ENCODE measurements at places on chromosomes 2 and 18. TPM values are rescaled to one million over a fixed set of nuclear protein-coding genes. Genes with fewer than 3 reads are reported as not detected.
A peak's percentile ranks its signal among the peaks of the same experiment; 100 is the strongest.

DNA sequence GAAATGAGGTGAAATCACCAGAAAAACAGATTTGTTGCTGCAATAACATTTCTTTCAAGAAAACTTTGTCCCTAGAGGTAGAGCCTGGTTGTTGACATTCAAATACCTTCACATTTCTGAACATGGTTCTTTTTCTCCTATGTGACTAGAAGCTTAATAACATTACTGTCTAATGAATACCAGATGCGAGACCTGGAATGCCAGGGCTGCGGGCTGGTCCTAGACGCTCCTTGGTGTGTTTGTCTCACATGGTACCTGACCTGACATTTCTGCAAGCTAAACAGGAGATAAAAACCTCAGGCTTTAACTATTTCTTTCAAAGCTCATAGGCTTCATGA is 38.5 kb downstream of the ACKR3 start:
- no peak overlapping the region for H3K4me3 ChIP-seq
- H3K27ac ChIP-seq, result no peak overlapping the region
- H3K4me1 ChIP-seq, result peaks cover 7% of the 10 kb centered on the region

- H3K4me3 ChIP-seq, result no peak overlapping the region
- no peak for DNase-seq
- H3K27ac ChIP-seq, result no peak overlapping the region
- no peaks in the 10 kb centered on the region for H3K4me1 ChIP-seq
Observed at GRCh38 chr18:43883886-43884285, 606.6 kb upstream of the SYT4 start.

GRCh38 chr2:69461404-69461803 is 24.2 kb upstream of the NFU1 start:
- DNase-seq, result no peak
- peaks cover 20% of the 10 kb centered on the region for H3K4me1 ChIP-seq
- no peaks in the 10 kb centered on the region for H3K27me3 ChIP-seq
- no peaks in the 10 kb centered on the region for H3K36me3 ChIP-seq

DNA sequence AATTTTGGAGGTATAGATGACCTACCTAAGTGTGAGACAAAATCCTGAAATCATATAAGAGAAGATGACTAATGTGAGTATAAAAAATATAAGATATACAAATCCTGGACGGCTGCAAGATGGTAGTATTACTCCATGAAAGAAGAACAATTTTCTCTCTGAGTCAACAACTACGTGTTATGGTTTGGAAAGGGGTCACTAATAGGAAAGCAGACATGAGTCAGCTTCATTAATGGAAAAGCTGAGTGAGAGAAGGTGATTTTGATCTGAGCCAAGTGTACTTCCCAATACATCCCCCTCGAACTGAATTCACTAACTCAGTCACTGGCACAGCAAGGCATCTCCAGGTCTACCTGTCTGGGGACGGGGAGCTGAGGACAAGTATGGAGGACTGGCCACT is 20.1 kb upstream of the SELENOI start:
- H3K36me3 ChIP-seq, result no peaks in the 10 kb centered on the region
- no peak overlapping the region for H3K27ac ChIP-seq
- DNase-seq, result no peak
- no peaks in the 10 kb centered on the region for H3K27me3 ChIP-seq
- H3K4me3 ChIP-seq, result no peak overlapping the region

Gene CPLX4
- not detected for total RNA-seq

Gene ALPI
- not detected for total RNA-seq

DNA sequence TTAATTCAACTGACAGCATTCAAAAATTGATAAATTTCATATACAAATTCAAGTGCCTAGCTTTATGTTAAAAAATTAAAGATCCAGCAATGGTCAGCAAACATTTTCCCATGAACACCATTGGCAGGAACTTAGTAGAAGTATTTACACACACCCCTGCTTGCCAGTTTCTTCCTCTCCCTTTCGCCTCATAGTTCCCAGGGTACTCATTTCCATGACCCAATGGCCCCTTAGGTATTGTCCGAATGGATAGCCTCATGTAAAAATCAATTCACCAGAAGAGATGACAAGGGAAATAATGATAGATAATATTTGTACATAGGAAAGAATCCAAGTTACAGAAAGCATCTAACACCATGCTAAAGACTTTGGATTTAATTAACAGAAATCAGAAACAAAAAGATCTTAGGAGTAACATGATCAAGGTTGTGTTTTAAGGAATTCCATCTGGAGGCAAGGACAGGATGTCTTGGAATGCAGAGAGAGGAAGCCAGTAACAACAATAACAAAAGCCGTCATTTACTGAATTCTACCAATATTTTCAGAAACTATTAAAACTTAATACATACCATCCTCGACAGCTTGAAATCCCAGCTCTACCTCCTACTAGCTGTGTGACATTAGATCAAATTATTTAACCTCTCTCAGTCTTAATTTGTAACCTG is 423.0 kb downstream of the IRS1 start:
- H3K27me3 ChIP-seq, result peaks cover 28% of the 10 kb centered on the region
- DNase-seq, result no peak
- no peaks in the 10 kb centered on the region for H3K36me3 ChIP-seq
- no peak overlapping the region for H3K4me3 ChIP-seq

DNA sequence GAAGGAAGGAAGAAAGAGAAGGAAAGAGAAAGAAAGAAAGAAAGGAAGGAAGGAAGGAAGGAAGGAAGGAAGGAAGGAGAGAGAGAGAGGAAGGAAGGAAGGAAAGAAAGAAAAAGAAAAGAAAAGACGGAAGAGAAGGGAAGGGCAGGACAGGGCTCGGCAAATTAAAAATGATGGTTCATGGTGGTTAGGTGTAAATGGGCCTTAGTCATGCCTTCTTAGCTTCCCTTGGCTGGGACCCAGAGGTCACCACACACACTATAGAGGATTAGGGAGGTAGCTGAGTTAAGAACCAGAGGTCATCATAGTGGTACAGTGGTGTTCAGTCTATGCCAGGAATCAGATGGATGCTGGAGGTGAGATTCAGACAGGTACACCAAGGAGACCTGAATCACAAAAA is 9.3 kb upstream of the ATL2 start:
- H3K36me3 ChIP-seq, result no peaks in the 10 kb centered on the region
- no peak for DNase-seq
- H3K4me3 ChIP-seq, result peak overlapping the region; percentile 8
- H3K27ac ChIP-seq, result no peak overlapping the region
- H3K4me1 ChIP-seq, result peaks cover 21% of the 10 kb centered on the region

- no peaks in the 10 kb centered on the region for H3K4me1 ChIP-seq
- H3K27me3 ChIP-seq, result no peaks in the 10 kb centered on the region
- H3K4me3 ChIP-seq, result no peak overlapping the region
- DNase-seq, result no peak
- H3K27ac ChIP-seq, result peak overlapping the region; percentile 63
Observed at GRCh38 chr2:38700113-38700785, 34.3 kb downstream of the GALM start.

DNA sequence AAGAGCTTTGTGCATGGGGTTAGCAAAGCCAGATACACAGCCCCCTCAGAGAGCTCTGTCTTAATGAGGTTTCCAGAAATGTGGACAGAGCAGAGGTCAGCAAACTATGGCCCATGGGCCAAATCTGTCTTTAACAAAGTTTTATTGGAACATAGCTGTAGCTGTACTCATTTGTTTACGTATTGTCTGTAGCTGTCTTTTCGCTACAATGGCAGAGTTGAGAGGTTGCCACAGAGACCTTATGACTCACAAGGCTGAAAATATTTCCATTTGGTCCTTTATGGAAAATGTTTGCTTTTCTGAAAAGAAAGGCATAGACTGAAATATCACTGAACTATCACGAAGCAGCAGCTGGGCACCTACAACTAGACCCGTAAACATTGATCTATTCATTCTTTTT is 841.8 kb downstream of the SLC4A3 start:
- no peak for DNase-seq
- H3K4me1 ChIP-seq, result no peaks in the 10 kb centered on the region
- no peaks in the 10 kb centered on the region for H3K36me3 ChIP-seq
- no peaks in the 10 kb centered on the region for H3K27me3 ChIP-seq
- H3K4me3 ChIP-seq, result no peak overlapping the region

DNA sequence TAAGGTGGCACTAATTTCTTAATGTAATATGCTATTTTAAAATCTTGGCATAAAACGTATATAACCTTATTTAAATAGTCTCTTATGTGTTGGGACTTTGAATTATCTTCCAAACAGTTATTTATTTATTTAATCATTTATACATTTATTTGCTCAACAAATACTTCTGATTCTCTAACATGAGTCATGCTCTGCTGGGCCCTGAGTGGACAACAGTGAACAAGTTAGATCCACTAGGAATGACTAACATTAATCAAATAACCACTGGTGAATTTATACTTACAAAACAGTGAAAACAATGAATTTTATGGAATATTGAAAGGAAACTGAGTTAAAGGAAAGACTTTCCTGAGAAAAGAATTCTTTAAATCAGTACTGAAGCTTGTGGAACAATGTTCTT is 1257.2 kb upstream of the CHAC2 start:
- no peaks in the 10 kb centered on the region for H3K27me3 ChIP-seq
- no peak overlapping the region for H3K27ac ChIP-seq
- no peaks in the 10 kb centered on the region for H3K4me1 ChIP-seq

Gene NDUFB3
- total RNA-seq, result 40.6 TPM

DNA sequence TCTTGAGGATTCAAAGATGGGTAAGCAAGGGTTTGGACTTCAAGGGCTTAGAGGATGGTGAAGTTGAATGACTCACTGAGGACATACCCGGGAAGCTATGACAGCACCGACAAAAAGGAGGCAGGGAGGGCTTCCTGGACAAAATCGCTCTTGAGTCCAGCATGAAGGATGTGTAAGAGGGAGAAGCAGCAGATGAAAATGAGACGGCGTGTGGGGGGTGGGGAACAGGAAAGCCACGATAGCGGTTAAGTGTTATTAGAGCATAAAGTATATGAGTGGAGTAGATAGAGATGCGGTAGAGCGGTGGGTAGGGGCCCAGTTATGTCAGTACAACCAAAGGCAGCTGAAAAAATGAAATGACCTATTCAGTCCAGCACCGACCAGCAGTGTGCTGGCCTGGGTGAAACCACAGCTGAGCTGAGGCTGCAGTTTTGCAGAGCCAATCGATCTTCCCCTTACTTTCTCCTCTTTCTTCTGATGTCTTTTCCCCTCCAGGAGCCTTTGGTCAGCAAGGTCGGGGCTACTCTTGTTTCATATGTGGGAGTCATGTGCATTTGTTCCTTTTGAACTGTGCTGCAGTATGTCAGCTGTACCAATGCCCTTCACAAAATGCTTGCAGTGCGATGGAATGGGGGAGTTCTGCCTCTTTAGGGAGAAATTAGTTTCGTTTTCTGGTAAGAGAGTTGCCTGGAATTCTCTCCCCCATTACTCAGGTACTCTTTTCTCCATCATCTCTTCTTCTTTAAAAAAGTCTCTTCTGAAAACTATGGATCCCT is 2.0 kb upstream of the THUMPD2 start:
- H3K4me1 ChIP-seq, result peaks cover 57% of the 10 kb centered on the region
- no peaks in the 10 kb centered on the region for H3K27me3 ChIP-seq
- no peaks in the 10 kb centered on the region for H3K36me3 ChIP-seq
- no peak for DNase-seq
- H3K27ac ChIP-seq, result peak overlapping the region; percentile 51
- peak overlapping the region; percentile 98 for H3K4me3 ChIP-seq

- H3K27me3 ChIP-seq, result no peaks in the 10 kb centered on the region
- H3K27ac ChIP-seq, result no peak overlapping the region
- no peaks in the 10 kb centered on the region for H3K4me1 ChIP-seq
- no peaks in the 10 kb centered on the region for H3K36me3 ChIP-seq
- no peak overlapping the region for H3K4me3 ChIP-seq
- no peak for DNase-seq
Observed at GRCh38 chr2:133374781-133375180, 193.5 kb downstream of the NCKAP5 start.

- H3K4me3 ChIP-seq, result peak overlapping the region; percentile 85
- no peak overlapping the region for H3K27ac ChIP-seq
- no peaks in the 10 kb centered on the region for H3K36me3 ChIP-seq
- peaks cover 10% of the 10 kb centered on the region for H3K27me3 ChIP-seq
- H3K4me1 ChIP-seq, result peaks cover 23% of the 10 kb centered on the region
- DNase-seq, result no peak
Observed at GRCh38 chr2:233856184-233856583, 1.8 kb upstream of the HJURP start.

DNA sequence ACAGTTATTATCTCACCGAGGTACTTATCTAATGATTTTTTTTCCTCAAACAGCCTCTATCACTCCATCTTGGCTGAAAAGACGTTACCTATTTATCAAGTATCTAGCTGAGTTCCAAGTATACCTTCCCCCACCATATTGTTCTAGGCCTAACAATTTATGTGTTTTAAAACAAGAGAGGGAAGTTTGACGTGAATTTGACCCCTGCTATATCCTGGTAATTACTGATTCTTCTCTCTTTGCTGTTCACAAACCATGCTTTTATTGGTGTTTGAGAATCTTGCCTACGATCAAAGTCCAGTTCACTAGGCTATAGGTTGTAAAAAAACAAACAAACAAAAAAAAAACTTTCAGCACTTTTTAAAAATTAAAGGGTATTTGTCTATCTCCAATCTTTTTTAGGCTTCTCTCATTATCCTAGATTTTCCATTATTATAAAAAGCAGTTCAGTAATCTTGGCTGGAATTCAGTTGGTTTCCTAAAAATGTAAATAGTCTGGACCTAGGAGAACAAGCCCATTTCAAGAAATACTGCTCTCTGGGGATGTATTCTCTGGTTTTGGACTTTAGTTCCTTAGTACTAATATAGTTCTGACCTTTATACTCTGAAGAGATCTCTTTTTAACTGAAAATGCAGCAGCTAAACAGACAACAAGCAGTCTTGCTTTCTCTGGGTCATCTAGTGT is 505.4 kb downstream of the CPS1 start:
- no peak for DNase-seq
- no peaks in the 10 kb centered on the region for H3K27me3 ChIP-seq
- no peak overlapping the region for H3K27ac ChIP-seq
- H3K4me1 ChIP-seq, result no peaks in the 10 kb centered on the region
- no peaks in the 10 kb centered on the region for H3K36me3 ChIP-seq

Gene TMEM127
- 39.5 TPM for total RNA-seq

Gene SP3
- 141 TPM for total RNA-seq

Gene IL1RL2
- not detected for total RNA-seq

Gene ACTG2
- total RNA-seq, result not detected

- H3K4me3 ChIP-seq, result no peak overlapping the region
- H3K27me3 ChIP-seq, result no peaks in the 10 kb centered on the region
- H3K27ac ChIP-seq, result no peak overlapping the region
- DNase-seq, result no peak
- peaks cover 78% of the 10 kb centered on the region for H3K36me3 ChIP-seq
- peaks cover 6% of the 10 kb centered on the region for H3K4me1 ChIP-seq
Observed at GRCh38 chr2:182761903-182762302, 45.8 kb downstream of the DNAJC10 start.

Gene GBX2
- total RNA-seq, result not detected

DNA sequence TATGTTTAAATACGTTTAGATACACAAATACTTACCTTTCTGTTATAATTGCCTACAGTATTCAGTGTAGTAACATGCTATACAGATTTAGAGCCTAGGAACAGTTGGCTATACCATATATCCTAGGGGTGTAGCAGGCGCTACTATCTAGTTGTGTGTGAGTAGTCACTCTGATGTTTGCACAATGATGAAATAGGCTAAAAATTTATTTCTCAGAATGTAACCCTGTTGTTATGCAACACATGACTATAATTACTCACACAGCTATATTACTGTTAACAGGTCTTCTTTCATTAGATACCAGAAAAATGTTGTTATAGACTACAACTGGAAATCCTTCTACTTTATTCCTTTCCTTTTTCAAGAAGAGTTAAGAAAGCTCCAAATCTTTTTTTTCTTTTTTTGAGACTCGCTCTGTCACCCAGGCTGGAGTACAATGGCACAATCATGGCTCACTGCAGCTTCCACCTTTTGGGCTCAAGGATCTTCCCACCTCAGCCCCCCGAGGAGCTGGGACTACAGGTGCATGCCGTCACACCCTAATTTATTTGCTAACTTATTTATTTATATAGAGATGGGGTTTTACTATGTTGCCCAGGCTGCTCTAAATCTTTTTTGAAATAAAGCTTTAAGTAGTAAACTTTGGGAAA is 48.5 kb downstream of the C2orf74 start:
- H3K27ac ChIP-seq, result no peak overlapping the region
- H3K4me1 ChIP-seq, result no peaks in the 10 kb centered on the region
- DNase-seq, result no peak
- no peaks in the 10 kb centered on the region for H3K36me3 ChIP-seq

Measured in naive thymus-derived CD8-positive, alpha-beta T cell (primary cell).